ENCODE measurements at places on chromosomes 12 and 14. TPM values are rescaled to one million over a fixed set of nuclear protein-coding genes. Genes with fewer than 3 reads are reported as not detected.

PMCH gene
- total RNA-seq: not detected

RPL10L gene
- not detected for total RNA-seq

SMIM41 gene
- not detected for total RNA-seq

PLBD1 gene
- total RNA-seq: 37.8 TPM

ALDH1L2 gene
- 2.2 TPM for total RNA-seq

DDIT3 gene
- total RNA-seq: 47.2 TPM

RGS6 gene
- not detected for total RNA-seq

FOXA1 gene
- total RNA-seq: 8.7 TPM

KRT78 gene
- not detected for total RNA-seq

NANOG gene
- 0.62 TPM for total RNA-seq

BATF gene
- total RNA-seq: not detected

LALBA gene
- not detected for total RNA-seq

SYNDIG1L gene
- not detected for total RNA-seq

CDH24 gene
- 9.0 TPM for total RNA-seq

SPRYD3 gene
- total RNA-seq: 25.0 TPM

DNA sequence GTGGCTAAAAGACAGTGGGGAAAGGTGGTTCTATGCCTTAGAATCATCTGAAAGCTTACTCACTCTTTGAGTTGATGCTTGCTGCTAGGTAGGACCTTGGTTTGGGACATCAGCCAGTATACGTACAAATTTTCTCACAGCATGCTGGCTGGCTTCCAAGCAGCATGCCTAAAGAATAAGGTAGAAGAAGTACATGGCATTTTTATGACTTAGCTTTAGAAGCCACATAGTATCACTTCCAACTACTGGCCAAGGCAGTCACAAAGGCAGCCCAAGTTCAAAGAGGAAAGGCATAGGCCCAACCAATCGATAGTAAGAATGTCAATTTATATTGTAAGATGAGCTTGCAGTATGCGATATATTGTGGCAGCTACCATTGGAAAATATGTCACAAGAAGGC is 284.2 kb upstream of the CAND1 start:
- DNase-seq: no peak

DNA sequence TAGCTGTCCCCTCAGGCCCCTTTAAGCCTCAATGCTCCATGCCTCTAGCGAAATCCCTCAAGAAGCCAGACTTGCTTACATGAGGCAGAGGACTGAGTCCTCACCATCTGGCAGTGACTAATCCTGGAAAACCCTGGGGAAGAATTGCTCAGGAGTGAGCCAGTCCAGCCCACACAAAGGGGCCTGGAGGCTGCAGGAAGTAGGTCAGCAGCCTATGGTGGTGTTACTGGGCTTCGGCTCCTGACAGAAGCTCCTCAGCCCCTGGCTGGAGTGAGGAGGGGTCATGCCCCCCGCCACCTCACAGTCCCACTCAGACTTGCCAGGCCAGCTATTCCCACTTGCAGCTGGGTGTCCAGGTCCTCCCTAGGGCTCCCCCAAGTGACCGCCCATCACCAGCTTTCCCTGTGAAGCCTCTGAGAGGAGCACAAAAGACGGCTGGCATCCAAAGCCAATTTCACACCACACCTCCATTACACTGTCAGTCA is 250.5 kb downstream of the DPF3 start:
- no peak for DNase-seq

DNA sequence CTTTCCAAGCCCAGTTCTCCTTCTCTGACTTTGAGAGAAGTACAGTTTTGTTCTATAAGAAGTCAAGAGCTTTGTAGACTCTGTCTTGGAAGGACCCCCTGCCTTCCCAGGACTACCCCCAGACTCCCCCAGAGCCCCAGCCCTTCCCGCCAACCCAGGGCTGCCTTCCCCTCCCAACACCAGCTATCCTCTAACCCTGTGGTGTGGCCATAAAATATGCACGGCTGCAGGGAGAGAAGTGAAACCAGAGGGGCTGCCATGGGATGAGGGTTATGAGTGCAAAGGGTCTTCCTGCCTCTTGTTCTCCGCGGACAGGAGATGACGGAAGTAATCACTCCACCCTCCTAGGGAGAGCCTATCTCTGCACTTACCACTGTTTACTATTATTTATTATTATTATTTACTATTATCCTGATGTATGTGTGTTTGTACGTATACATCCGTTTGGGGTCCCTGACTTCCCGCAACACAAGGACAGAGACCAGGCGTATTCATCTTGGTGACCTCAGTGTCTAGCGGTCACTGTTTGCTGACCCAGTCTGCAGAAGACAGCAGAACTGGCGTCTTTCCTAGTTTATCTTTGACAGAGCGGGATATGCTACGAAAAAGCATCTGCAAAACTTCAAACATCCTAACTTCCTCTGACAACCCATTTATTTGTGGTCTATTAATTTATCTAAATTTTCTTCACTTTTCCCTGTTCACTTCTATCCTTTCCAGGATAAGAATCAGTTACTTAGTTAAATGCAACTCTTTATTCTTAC is 3.5 kb upstream of the SCNN1A start:
- DNase-seq: no peak

- no peak for DNase-seq
Measured at GRCh38 chr12:107400686-107401447, 284.7 kb upstream of the PWP1 start.

GRCh38 chr12:12719496-12719895 is 2.3 kb downstream of the CDKN1B start:
- DNase-seq: no peak

GRCh38 chr12:47393403-47393790 is 312.4 kb downstream of the RPAP3 start:
- DNase-seq: no peak

- no peak for DNase-seq
Measured at GRCh38 chr12:64531665-64532334, 78.5 kb upstream of the RASSF3 start.

DNA sequence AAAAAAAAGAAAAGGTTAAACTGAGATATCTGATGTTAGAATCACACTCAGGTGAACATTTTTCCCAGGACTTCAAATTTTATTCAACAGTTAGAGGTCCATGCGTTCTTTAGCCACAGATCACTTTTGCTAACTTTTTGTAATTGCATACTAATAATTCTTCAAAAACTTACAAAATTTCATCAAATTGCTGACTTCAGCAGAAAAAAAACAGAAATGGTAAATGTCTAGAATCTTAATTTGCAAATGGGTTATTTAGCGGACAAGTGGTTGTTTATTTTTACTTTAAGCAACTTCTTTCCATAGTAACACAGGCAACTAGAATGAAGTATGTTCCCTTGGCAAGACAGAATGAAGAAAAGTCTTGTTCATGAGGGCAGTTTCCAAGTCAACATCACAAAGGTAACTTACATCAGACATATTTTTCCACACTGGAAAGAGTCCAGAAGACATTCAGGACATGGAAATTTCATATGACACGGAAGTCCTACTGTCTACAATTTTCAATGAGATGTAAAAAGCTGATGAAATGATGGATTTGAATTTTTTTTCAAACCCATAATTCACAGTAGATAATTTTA is 62.5 kb upstream of the SOX5 start:
- no peak for DNase-seq

DNA sequence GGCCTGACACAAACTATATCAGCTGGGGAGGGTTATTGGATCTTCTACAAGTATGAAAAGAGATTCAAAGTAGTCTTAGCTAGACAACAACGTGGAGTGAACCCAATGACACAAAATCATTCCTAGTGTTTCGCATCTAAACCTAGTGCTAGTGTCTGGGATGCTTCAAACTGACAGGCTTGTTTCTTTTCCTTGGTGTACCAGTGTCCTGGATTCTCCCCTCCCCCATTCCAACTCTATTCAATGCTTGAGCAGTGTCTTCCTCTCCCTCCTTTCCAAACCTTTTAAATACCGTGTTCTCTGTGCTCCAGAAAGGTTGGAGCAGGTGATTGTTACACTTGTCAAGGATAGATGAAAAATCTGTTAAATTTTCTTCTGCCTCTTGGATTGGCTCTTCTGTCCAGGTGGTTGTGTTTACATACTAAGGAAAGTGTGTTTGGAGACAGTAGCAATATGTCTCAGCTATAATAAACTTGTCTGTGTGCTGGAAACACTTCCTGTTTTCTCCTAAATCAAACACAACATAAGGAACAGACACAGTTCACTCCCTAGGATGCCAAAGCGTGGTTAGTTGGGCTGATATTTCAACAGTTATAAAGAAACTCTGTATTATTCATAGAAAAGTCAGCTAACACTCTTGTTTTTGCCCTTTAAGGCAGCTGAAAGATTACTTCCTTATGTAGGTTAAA is 14.4 kb upstream of the GUCY2C start:
- DNase-seq: no peak

- DNase-seq: no peak
Measured at GRCh38 chr12:193261-193660, 20.7 kb downstream of the SLC6A12 start.

- no peak for DNase-seq
Measured at GRCh38 chr14:46782281-46782680, 130.7 kb upstream of the RPL10L start.

DNA sequence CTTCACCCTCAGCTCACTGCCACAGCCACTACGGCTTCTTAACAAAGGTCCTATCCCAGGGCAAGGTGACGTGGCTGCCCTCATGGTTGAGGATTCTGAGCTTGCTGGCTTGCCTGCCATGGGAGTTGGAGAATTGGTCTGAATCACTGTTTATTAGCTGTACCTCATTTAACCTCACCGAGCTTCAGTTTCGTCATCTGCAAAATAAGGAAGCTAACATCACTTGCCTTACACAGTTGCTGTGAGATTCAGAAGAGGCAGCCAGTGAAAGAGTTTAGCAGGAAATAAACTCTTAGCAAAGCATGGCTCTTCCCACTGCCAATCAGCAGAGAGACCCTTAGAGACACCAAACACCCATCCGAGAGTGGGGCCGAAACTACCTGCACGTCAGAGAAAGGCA is 90.1 kb upstream of the KCNA1 start:
- no peak for DNase-seq

DNA sequence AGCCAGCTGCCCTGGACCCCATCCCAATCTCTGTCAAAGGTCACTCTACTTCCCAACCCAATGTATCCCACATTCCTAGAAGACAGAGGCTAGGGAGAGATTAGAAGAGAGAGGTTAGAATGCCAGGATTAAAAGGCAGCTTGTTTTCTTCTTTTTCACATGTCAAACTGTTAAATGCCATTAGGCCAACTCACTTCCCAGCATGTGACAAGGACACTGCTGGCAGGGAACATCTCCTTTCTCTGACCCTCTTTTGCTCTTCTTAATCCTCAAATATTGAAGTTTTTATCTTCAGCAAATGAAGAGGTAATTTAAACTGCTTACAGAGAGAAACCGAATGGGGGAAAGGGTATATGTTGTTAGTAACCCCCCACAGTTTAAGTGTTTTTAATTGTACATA is 89.1 kb downstream of the BBS10 start:
- no peak for DNase-seq

DNA sequence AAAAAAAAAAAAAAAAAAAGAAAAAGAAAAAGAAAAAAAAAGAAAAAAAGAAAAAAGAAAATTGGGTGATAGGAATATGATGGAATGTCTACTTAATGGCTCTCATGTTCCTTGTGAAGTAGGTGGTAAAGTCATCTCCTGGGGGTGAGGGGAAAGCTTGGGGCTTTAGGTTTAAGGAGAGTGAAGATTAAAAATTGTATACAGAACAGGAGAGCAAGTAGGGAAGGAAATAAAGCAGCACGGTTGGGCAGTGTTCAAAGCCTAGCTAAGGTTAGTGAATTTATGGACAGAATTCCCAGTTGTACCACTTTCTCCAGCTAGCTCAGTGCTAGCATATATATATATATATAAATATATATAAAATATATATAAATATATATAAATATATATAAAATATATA is 40.0 kb upstream of the SLC2A13 start:
- DNase-seq: no peak

DNA sequence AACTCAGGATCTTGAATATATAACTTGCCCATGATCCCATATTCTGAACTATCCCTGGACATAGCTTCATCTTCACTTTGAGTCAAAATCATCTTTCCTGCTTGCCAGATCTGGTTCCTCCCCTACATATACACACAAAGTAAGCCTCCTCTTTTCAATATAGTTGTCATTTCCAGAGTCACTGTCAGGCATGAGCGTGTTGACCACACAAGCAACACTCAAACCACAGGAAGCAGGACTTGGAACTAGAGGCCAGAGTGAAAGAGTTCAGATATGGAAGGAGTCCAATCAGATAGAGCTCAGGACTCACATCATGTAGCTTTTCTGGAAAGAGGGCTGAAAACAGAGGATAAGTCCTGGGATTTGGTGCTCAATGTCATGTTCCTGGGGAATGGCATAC is 1140.6 kb downstream of the BCL11B start:
- DNase-seq: no peak

- no peak for DNase-seq
Measured at GRCh38 chr14:75849300-75849895, 132.4 kb downstream of the TGFB3 start.

DNA sequence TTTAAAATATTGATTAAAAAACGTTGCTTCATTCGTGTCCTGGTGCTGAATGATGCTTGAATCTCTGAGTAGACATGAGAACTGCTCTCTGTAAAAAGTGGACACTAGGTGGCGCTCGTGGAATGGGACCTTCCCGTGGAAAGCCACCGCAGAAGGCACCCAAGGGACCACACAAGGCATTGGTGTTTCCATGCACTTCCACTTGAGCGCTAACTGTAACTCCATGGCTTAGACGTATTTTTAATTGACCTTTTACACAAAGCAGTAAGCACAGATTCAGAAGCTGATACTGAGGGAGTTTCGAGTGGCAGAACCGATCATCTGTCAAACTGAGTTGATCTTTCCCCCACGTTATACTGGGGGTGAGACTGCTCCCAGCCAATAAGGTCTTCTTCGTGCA is 135.3 kb downstream of the PRKCH start:
- DNase-seq: no peak

DNA sequence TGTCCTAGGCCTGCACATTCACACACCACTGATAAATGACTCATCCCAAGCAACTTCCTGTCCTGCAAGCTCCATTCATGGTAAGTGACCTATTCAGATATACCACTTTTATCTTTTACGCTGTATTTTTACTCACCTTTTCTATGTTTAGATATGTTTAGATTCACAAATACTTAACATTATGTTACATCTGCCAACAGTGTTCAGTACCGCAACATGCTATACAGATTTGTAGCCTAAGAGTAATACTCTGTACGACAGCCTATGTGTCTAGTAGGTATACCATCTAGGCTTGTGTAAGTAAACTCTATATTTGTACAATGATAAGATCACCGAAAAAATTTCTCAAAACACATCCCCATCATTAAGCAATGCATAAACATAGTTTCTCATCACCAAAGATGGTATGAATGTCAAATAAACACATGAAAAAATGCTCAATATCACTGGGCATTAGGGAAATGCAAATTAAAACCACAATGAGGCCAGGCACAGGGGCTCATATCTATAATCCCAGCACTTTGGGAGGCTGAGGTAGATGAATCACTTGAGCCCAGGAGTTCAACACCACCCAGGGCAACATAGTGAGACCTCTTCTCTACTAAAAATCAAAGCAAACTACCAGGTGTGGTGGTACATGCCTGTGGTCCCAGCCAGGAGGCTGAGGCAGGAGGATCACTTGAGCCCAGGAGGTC is 20.7 kb downstream of the ATXN2 start:
- DNase-seq: peak; percentile 61

GRCh38 chr12:105453316-105453715 is 122.8 kb downstream of the C12orf75 start:
- DNase-seq: no peak

GRCh38 chr12:78204926-78205325 is 374.2 kb downstream of the NAV3 start:
- no peak for DNase-seq

- DNase-seq: no peak
Measured at GRCh38 chr12:123634142-123634561, 523 bp downstream of the GTF2H3 start.

GRCh38 chr14:91128699-91129098 is 14.8 kb downstream of the DGLUCY start:
- DNase-seq: no peak

- no peak for DNase-seq
Measured at GRCh38 chr14:94569381-94570001, 8.2 kb downstream of the SERPINA4 start.
